ENCODE measurements at places on chromosomes 16 and 17.

- DNase-seq, result no peak
Observed at GRCh38 chr17:34710226-34710625, 130.8 kb downstream of the TMEM132E start.

GRCh38 chr17:3963237-3964201 is 718 bp downstream of the ATP2A3 start:
- DNase-seq, result no peak

GRCh38 chr16:57283214-57283958 is 1.1 kb downstream of the PLLP start:
- DNase-seq, result no peak

- DNase-seq, result peak; percentile 85
Observed at GRCh38 chr17:49247944-49248343, 17.4 kb upstream of the PHOSPHO1 start.

DNA sequence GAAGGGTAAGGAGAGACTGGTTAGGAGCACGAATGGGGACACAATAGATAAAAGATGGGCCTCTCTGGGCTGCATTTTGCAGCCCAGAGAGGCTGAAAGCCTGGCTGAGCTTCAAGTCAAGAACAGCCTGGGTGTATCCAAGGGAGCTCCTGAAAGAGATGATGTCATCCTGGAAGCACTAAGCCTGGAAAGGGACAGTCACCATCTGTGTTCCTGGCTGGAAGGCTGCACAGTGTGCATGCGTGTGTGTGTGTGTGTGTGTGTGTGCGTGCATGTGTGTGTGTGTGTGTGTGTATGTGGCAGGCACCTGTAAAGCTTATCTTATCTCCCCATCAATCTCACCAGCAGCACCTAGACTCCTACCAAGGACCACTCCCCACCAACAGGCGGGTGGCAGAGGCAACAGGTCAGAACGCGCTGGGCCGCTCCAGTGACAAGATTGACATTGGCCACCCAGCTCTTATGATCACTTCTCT is 44.1 kb downstream of the COG7 start:
- DNase-seq, result no peak

GRCh38 chr16:50463581-50464324 is 84.4 kb upstream of the NKD1 start:
- DNase-seq, result no peak

GRCh38 chr17:73290399-73291259 is 21.2 kb downstream of the CDC42EP4 start:
- DNase-seq, result no peak

Measured in hematopoietic multipotent progenitor cell treated with erythropoietin and hydrocortisone succinate and interleukin-3 and kit ligand, for 17 days (in vitro differentiated cells).